ENCODE measurements at places on chromosomes 1 and 21. TPM values are rescaled to one million over a fixed set of nuclear protein-coding genes. Genes with fewer than 3 reads are reported as not detected.

DNA sequence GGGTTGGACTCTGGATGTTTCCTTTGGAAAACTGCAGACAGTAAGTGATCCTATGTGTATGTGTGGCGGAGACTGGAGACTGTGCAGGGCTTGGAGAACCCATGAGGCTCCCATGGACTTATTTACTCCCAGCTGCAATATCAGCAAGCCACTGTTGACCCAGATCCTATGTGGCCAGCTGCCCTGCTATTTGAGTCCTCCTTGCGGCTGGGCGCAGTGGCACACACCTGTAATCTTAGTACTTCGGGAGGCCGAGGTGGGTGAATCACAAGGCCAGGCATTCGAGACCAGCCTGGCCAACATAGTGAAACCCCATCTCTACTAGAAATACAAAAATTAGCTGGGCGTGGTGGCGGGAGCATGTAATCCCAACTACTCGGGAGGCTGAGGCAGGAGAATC is 83.5 kb downstream of the TLR5 start:
- DNase-seq, result no peak

DNA sequence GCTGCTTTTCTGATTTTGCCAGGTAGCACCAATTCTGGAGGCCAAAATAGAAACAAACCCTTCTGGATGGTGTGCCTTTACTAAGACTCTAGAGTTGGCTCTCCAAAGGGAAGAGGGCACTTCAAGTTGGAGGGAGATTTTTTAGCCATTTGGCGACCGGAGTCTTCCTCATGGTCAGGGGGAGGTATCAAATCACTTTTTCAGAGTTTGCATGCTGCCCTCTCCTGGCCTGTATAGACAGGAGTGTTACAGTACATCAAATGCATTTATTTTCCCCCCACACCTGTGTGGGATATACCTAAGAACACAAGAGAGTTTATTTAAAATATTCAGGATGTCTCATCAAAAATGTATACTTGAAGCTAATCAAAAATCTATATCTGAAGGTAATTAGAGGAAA is 3.2 kb downstream of the GREM2 start:
- no peak for DNase-seq

ROR1 gene
- 21.5 TPM for total RNA-seq

GRCh38 chr1:52348704-52349300 is 17.2 kb downstream of the CC2D1B start:
- no peak for DNase-seq

- no peak for DNase-seq
Measured at GRCh38 chr1:33927721-33928120, 63.8 kb downstream of the HMGB4 start.

JAK1 gene
- 138 TPM for total RNA-seq

Data from kidney epithelial cell (primary cell).